ENCODE measurements at places on chromosomes 13 and 19.

DNA sequence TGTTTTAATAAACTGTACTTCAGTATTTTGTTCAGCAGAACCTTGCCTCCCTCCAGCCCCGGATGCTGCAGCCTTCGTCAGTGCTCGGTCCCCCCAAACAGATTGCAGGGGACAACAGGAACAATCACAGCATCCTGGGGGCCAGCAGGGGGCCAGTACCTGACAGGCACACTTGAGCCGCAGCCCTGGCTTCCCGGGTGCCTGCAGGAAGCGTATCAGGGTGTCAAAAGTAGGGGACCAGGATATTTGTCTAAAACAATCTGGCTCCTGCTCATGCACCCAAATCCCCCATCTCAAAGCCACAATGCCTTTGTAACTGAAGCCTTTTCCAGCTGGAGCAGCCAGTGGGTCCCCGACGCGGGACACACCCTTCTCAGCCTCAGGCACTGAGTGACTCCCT, 167.5 kb upstream of the TSHZ3 start:
- DNase-seq = no peak

GRCh38 chr19:17784201-17785008, 10.5 kb upstream of the B3GNT3 start:
- no peak for DNase-seq

DNA sequence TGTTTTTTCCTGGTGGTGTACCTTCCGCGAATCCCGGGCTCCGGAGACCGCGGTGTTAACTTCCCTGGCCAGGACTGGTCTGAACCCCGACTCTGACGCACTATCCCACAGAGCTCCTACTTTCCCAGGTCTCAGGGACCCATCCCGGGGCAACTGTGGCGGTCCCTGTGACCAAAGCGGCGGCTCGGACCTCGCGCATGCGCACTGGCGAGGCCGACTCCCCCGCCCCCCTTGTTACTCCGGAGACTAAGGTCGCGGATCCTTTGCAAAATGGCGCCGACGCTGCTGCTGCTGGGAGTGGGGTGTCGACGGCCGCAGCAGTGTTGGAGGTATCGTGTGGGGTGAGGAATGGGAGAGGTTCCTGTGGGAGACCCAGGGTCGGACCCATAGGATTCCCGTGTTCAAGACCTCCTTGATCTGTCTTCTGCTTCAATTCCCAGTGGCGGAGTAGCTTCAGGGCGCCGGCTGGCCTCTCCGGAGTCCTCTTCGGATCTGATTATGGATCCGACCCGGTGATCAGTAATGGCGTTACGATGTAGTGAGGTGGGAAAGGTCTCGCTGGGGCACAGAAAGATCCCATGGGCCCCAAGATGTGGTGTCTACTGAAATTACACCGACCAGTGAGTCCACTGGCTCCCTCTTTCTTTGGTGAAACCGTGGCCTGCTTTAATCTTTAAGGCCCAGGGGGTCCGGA, 66.6 kb upstream of the ZNF527 start:
- no peak for DNase-seq

DNA sequence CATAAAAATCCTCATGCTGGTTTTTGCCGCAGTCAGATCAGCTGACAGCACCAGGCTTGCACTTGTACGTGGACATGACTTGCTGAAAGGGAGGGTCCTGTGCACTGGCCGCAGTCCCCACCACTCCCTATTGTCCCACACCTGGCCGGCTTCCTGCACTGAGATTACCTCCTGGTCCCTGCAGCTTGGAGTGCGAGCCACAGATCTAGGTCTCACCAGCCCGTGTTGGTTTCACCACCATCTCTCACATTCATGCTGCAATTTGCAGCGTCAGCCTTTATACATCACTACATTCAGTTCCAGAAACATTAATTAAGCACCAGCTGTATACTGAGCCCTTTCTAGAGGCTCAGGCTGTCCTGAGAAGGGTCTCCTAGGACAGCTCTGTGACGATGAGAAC, 15.0 kb upstream of the CD22 start:
- DNase-seq = no peak

DNA sequence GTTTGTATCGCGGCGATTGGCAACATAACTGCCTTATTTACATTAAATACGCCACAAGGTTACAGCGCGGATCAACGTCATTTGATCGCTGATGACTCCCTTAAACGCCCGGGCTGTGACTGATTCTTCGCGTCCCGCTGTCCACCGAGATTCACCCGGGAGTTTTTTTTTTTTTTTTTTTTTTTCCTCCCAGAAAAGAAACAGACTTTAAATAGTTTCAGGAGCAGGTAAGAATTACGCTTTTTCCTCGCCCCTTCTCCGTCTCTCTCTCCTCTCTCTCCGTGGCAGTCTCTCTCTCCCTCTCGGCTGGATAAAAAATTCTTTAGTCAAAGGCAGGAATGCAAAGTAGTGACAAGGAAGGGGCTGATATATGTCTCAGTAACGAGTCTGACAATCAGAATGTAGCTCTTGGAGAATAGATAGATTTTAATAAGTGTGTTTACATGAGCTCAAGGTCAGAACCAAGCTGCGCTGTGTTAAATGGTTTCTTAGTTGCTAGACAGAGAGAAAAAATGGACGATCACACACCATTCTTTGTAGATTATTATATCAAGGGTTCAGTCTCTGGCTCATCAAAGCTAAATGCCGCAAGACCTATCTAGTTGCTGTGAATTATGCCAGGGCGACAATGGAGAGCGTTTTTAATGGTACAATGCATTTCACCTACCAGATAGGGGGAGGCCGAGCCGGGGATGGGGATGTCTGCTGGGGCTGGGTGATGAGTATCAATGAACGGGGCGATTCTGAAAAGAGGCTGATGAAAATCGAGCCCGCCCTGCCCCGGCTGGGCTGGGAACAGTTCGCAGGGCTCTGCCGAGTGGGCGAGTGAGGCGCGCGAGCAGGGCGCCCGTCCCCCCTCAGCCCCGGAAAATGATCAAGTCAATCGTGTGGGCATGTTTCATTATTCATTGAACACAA, 147.2 kb upstream of the ZNF536 start:
- DNase-seq = no peak
